ENCODE measurements at places on chromosomes 16 and 17. TPM values are rescaled to one million over a fixed set of nuclear protein-coding genes. Genes with fewer than 3 reads are reported as not detected.

DNA sequence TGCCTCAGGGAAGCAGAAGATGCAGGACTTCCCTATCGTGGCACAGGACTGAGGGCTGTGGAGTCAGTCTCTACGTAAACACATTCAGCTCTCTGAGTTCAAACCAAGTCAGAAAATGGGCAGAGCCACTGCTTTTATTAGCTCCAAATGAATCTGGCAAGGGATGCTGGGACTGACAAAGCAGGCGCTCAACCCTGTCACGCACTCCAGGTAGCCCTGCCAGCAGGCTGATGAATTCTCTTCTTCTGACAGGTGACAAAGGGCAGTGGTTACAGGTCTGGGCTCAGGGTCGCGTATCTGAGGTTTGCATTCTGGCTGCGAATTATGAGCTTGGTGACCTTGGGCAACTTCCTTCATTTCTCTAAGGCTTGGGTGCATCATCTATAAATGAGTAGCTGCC lies 9.4 kb downstream of the RPH3AL start:
- no peak for DNase-seq

GRCh38 chr16:76038097-76038496 lies 239.1 kb upstream of the CNTNAP4 start:
- DNase-seq = no peak

GRCh38 chr16:76292218-76292617 lies 15.0 kb downstream of the CNTNAP4 start:
- no peak for DNase-seq

GRCh38 chr17:1487939-1488825 lies 4.3 kb downstream of the MYO1C start:
- DNase-seq = peak; percentile 88

- no peak for DNase-seq
Measured at GRCh38 chr17:82077617-82078358, 12.2 kb upstream of the DUS1L start.

DNA sequence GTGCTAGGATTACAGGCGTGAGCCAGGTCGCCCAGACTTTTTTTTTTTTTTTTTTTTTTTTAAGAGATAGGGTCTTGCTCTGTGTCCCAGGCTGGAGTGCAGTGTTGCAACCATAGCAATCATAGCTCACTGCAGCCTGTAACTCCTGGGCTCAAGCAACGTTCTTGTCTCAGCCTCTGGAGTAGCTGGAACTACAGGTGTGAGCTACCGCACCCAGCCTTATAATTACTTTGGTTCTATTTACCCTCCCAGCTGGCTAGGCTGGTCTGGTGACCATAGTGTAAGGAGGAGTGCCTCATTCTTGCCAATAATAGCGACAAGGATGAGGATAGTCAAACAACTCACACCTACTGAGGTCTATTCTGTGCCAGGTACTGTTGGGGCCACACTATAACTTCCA lies 39.6 kb upstream of the USP7 start:
- no peak for DNase-seq

GRCh38 chr17:19928299-19928698 lies 49.3 kb downstream of the AKAP10 start:
- DNase-seq = no peak

GRCh38 chr17:4583782-4584100 lies 588 bp upstream of the SMTNL2 start:
- DNase-seq = no peak

DNA sequence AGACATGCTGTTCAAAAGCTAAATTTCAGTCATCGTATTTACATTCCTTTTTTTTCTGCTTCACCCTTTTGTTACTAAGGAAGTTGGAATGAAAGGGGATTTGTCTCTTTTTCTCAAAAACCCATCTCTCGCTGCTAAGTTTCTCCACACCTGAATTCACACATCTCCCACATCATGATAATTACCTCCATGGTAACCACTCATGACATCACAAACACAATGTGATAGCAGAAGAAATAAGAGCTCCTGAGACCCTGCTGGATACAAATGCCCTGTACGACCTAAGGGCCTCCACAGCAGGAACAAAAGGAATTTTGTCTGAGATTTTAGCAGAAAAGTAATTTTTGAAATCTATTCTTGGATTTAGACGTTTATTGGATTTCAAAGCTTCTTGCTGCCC lies 82.6 kb upstream of the GNAO1 start:
- no peak for DNase-seq

DNA sequence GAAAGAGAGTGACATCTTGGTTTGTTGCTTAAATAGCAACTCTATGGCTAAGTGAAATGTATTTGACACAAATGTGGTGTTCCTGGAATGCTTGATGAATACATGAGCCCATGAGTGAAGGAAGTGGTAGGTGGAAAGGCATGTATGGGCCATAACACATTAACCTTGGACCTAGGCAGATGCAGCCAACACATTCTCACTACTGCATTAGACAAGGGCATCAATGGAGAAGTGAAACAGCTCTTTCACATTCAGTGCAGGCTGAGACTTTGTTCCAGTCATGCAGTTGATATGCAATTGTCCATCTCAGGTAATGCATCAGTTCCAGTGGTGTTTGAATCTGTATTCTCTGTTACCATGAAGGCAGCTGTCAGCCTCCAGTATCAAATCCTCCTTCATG lies 133.6 kb downstream of the HS3ST3B1 start:
- peak; percentile 47 for DNase-seq

- DNase-seq = no peak
Measured at GRCh38 chr17:67022451-67022810, 21.9 kb upstream of the CACNG1 start.

GRCh38 chr16:11142951-11143350 lies 113.1 kb downstream of the SOCS1 start:
- no peak for DNase-seq

DNA sequence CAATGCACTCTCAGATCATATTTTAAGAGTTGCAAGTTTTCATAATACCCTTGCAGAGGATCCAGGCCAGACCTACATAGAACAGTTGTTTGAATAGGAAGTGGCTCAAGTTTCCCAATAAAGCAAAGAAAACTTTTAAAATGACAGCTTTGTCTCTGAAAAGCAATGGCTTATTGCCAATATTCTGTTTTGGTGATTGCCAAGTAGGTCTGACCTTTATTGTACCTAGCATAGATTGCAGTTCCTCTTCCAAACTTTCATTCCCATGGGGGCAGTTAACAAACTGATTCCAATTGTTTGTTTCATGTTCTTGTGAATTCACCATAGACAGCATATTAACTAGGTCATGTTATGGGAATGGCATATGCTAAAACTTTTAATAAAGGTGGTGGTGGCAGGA lies 664.6 kb upstream of the CA10 start:
- no peak for DNase-seq

DNA sequence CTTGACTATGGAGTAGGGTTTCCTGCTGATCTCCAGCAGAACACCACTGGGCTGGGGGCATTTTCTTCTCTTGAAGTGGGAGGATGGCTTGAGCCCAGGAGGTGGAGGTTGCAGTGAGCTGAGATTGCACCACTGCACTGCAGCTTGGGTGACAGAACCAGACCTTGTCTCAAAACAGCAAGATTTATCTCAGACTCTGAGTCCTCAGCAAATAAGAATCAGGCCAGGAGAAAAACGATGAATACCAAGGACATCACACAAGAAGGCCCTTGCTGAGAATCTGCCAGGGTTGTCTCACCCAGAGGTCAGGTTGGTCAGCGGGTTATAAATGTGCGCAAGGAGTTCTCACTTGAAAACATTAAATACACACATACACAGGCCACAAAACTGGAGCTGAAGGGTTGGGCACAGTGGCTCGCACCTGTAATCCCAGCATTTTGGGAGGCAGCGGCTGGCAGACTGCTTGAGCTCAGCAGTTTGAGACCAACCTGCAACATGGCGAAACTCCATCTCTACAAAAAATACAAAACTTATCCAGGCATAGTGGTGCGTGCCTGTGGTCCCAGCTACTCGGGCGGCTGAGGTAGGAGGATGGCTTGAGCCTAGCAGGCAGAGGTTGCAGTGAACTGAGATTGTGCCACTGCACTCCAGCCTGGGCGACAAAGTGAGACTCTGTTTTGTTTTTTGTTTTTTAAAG lies 7.7 kb downstream of the MXRA7 start:
- no peak for DNase-seq

FBXW10 gene
- not detected for polyA plus RNA-seq

TRPV3 gene
- 1.3 TPM for polyA plus RNA-seq

TSNAXIP1 gene
- polyA plus RNA-seq = 0.97 TPM

NAGS gene
- 0.66 TPM for polyA plus RNA-seq

Measured in B cell (primary cell).